ENCODE measurements at places on chromosomes 5 and 9.

DNA sequence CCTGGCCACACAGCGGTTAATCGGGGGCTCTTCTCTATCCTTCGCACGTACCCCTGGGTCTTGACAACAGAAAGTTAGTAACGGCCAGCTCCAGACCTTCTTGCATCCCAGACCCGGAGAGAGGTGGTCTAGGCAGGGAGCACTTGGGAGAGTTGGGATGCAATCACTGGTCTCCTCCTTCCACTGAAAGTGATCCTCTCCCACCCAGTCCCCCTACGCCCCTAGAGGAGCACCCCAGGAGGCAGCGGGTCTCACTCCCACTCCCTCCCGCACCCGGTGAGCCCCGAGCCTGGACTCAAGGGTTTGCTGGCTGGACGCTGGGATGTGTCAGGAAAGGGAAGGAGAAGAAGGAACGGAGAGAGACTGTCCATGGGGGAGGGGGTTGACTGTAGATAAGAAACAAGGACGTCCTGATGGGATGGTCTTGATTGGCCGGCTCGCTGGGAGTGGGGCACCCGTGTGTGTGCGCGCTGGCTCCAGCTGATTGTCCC is 2.0 kb downstream of the RORB start:
- DNase-seq: no peak

DNA sequence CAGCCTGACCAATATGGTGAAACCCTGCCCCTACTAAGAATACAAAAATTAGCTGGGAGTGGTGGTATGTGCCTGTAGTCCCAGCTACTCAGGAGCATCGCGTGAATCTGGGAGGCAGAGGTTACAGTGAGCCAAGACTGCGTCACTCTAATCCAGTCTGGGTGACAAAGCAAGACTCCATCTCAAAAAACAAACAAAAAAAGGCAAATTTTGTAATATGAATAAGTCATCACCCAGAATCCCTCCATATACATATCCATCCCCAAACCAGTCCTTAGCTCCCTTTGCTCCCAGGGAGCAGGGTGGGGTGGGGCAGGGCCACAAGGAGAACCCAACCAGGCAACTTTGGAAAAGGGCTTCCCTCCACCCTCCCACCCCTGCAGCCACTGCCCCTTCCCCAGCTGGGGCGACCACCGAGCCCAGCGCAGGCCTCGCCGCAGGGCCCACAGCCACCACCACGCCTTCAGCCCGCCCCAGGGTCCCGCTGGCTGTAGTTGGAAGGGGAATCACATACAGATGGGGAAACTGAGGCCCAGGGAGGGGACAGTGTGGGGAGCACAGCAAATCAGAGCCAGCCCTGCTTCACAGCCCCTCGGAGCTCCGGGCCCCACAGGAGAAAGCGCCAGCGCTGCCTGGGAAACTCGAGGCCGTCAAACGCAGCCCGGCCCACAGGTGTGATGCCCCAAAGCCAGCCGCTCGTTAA is 7.8 kb downstream of the NOTCH1 start:
- no peak for DNase-seq

DNA sequence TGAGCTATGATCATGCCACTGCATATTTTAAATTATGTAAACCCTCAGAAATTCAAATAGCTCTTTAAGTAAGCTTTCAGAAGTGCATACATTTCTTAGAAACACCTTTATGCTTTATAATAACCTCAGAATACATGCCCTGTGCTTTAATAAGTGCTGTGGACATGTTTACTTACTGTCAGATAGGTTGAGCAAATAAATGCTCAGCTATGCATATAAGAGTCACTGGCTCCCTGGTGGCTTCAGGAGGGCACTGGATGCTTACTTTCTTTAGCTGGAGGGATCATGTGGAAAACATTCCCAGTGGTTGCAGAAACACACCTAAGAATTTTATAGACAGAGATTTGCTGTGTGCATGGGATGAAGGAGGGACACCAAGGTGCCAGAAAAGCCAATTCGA is 74.4 kb downstream of the PDE6A start:
- no peak for DNase-seq

- no peak for DNase-seq
Observed at GRCh38 chr9:129252937-129253802, 75.1 kb upstream of the IER5L start.

DNA sequence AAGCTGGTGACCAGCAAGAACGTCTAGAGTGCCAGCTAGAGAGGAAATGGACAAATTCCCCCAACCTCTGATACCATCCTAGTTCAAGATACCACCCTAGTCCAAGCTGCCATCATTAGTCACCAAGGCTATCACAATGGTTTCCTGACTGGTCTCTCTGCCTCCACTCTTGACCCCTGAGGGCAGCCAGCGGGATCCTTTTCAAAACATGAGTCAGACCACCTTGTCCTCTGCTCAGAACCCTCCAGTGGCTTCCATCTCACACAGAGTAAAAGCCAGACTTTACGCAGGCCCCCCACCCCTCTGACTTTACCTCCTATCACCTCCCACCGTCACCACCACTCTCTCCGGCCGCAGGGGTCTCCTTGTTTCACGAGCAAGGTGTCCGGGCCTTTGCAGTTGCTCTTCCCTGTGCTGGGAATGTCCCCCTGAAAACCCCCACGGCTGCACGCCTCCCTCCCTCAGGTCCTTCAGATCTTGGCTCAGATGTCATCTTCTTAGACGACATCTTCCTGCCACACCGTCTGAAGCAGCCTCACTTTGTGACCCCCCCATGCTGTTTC is 42.2 kb upstream of the FBXW11 start:
- no peak for DNase-seq

- peak; percentile 11 for DNase-seq
Observed at GRCh38 chr5:119453040-119453373, 710 bp downstream of the HSD17B4 start.

DNA sequence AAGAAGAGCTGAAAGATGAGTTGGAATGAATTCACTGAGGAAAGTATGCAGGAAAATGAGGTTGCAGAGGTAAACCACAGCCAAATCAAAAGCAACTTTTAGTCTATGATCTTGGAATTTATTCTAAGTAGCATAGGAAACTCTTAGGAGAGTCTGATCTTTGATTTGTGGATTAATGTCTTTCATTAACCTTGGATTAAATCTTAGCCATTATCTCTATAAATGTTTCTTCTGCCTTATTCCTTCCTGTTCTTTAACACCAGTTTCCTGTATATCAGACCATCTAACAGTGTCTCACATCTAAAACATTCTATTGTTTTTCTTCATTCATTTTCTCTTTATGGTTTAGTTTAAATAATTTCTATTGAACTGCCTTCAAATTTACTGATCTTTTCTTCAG is 187.2 kb upstream of the ANKRD55 start:
- DNase-seq: no peak

- DNase-seq: no peak
Observed at GRCh38 chr5:35195472-35195852, 34.8 kb downstream of the PRLR start.

- no peak for DNase-seq
Observed at GRCh38 chr9:38708759-38709158, 11.2 kb downstream of the FAM240B start.

DNA sequence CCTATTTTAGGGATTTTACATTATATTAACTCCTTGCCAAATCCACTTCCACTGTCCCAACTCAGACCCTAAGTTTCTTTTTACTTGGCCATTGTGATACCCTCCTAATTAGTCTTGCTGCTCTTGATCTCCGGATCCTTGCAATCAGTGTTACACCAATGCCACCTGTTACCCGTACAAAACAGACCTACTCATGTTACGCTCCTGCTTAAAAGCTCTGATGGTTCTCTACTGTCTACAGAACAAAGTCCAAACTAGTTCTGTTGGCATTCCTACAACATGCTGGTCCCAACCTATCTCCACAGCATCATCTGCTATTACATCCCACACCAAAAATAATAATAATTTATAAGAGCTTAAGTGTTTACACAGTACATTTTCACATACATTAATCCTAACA is 9.8 kb downstream of the ECPAS start:
- no peak for DNase-seq

GRCh38 chr5:116423141-116423540 is 151.5 kb downstream of the SEMA6A start:
- peak; percentile 30 for DNase-seq

- DNase-seq: peak; percentile 25
Observed at GRCh38 chr9:113993838-113994540, 84.1 kb downstream of the AMBP start.

DNA sequence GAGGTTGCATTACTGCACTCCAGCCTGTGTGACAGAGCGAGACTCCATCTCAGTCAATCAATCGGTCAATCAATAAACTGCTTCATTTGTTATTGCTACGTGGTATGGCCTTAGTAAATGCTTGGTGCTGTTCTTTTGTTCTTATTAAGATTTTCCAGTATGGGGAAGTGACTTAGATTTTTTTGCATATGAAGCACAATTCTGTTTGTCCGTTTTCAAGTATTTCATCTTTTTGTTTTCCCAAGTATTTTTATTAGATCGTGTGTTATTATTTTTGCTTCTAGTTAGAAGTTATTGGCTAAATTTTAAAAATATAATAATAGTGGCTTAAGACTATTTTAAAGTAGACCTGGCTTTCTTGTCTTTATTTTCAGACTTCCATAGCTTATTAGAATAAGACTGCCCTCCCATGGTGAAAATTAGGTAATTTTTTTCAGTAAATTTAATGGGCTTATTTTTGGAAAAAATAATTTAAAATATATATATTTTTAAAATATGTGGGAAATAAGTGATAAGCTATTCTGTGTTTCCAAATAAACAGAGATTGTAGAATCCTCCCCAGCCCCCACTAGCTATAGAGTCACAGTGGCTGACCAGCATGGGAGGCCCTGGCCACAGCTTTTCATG is 14.7 kb upstream of the OMD start:
- DNase-seq: no peak

- no peak for DNase-seq
Observed at GRCh38 chr5:178421699-178422399, 168.3 kb downstream of the COL23A1 start.

DNA sequence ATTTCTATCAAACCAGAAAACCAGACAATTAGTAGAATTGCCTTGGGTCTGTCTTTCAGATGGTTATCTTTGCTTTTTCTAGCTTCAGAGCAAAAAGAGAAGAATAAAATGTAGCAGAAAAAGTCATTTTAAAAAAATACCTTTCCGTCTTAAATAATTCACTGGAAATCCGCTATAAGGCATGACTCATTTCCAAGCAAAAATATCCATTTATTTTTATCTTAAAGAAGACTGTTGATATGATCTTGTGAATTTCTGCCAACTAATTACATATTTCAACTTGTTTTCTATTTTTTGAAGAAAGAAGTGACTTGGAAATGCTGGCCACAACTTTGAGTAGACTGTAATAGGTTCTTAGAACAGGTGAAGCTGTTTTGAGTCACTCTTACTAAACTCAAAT is 83.7 kb downstream of the VCAN start:
- DNase-seq: no peak

DNA sequence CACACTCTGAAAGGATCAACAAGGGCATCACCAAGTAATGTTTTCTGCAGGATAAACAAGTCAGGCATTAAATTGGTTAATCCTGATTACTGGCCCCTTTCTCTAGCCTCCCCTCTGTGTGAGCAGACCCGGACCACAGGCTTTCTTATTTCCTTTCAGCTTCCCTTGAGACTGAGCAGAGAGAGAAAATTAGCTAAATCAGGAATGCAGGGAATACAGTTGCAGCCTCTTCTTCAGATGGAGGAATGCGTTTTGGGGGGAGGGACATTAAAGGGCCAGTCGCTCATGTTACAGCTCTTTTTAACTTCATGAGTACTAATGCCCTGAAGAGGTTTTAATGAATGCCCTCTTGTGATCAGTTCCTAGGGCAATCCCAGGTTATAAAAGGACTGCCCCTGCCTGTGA is 19.8 kb downstream of the PCDHAC2 start:
- no peak for DNase-seq

DNA sequence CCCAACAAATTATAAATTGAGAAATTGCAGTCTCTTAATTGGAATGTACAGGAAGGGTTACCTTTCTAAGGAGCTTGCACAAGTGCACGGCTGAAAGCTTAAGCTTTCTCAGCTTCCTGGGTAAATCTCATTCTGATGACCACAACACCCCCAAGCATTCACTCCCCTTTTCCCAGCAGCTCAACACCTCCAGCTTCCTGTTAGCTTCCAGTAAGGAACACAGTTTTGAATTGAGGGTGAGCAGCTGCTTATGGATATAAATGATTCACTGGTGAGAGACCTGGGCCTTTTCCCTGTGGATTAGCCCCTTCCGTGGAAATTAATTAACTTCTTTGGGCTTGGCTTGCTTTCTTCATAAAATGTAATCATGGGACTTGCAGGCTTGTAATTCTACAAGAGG is 101.2 kb downstream of the SLC28A3 start:
- DNase-seq: no peak

- DNase-seq: no peak
Observed at GRCh38 chr5:151014680-151015343, 5.6 kb upstream of the GPX3 start.

DNA sequence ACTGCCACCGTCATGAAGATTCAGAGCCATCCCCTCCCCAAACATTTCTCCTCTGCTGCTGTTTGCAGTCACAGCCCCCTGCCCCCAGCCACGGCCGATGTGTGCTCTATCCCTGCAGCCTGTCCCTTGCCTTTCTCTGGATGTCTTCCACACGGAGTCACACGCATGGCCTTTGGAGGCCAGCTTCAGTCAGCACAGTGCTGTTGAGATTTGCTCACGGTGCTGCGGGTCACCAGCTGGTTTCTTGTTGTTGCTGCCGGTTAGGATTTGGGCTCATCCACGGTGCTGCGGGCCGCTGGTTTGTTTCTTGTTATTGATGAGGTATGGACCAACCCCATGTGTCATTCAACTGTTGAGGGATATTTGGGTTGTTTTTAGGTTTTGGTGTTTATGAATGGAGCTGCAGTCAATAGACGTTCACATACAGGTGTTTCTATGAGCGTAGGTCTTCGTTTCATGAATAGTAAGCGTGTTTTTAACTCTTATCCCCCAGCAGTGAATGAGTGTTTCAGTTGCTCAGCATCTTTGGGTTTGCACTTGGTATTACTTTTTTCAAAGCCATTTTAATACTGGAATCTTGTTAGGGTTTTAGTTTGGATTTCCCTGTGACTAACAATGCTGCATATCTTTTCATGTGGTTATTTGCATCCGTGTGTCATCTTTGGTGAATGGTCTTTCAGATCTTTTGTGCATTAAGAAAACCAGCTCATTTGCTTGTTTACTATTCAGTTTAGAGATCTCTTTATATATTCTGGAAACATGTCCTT is 57.6 kb downstream of the AHRR start:
- DNase-seq: no peak

Data from GM04503 (cell line).